ENCODE measurements at places on chromosomes 3 and 15.

DNA sequence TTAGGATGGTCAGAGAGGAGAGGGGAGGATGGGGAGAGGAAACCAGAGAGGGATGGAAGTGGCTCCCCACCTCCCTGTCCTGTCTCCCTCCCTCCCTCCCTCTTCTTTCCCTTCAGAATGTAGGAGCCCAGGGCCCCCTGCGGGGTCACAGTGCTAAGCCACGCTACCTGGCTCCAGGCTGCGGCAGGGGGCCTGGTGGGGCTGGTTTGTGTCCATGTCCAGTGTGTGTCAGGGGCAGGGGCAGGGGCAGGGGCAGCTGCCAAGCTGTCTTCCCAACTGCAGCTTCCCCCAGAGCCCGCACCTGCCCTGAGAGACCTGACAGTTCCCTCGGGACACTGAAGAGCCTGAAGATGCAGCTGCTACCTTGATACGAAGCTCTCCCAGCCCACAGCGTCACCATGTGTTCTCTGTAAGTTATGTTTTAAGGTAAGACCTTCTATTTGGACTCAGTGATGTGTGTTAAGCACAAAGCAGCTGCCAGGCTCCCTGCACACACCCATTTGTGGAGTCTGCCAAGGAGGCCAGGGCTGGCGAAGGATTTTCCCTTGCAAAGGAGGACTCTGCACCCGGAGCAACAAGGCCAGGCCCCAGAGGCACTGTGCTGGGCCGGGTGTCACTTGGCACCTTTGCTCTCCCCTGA, 121.8 kb upstream of the SMAD3 start:
- no peak for DNase-seq

- DNase-seq, result no peak
Measured at GRCh38 chr3:10463533-10464434, 41.6 kb downstream of the ATP2B2 start.

DNA sequence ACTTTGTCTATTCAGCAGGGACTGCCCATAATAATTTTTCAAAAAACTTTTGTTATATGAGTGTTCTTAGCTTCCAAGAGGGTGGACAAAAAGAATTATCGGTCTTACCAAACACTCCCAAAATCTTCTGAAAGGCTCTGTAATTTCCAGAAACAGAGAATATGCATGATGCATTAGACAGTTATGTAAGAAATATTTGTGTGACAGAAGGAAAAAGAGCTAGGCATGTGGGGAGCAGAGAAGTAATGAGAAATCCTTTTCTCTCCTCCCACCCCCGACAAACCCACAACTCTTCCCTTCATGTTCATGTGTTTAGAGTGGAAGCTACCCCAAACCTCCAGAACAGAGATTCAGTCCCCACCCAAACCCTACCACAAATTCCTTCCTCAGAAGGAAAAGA, 86.8 kb downstream of the MYO5A start:
- DNase-seq, result no peak

GRCh38 chr3:43774799-43775198, 84.1 kb downstream of the ABHD5 start:
- no peak for DNase-seq

GRCh38 chr15:68027388-68027787, 26.7 kb upstream of the PIAS1 start:
- DNase-seq, result no peak

- DNase-seq, result no peak
Measured at GRCh38 chr3:110393941-110394340, 677.7 kb upstream of the NECTIN3 start.

GRCh38 chr3:64056606-64057180, 33.4 kb upstream of the PSMD6 start:
- no peak for DNase-seq

- no peak for DNase-seq
Measured at GRCh38 chr15:62059108-62059815, 985 bp downstream of the VPS13C start.

GRCh38 chr3:36393563-36393962, 13.3 kb downstream of the STAC start:
- no peak for DNase-seq

- DNase-seq, result no peak
Measured at GRCh38 chr3:170267793-170268192, 45.6 kb downstream of the PRKCI start.

DNA sequence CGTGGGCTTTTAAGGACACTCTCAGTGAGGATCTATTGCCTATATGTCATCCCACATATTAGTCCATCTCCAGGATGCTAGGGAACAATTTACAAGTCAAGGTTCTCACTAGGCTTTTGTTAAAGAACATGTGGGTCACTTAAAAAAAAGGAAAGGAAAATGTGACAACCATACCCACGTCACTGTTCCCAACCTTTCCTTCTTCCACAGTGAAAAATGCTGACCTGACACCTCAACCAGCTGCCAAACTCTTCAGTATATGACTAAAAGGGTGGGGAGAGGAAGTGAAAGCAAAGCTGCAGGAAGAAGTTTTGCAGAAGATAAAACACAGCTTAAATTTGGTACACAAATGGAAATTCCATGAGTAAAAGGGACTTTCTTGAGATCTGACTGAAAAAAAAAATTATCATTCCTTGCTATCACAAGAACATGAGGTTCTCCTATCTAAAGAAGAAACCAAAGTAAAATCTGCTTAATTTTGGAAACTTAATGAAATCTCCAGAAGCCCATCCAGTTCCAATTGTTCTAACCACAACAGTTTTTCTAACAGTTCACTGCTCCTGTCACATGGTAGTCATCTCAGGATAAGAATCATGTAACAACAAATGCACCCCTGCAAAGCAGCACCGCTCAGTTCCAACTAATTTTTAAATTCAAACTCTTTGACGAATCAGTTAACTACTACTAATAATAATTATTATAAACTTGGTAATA, 117.0 kb upstream of the TSPAN3 start:
- DNase-seq, result no peak

- no peak for DNase-seq
Measured at GRCh38 chr3:178324356-178324755, 211.9 kb upstream of the KCNMB2 start.

DNA sequence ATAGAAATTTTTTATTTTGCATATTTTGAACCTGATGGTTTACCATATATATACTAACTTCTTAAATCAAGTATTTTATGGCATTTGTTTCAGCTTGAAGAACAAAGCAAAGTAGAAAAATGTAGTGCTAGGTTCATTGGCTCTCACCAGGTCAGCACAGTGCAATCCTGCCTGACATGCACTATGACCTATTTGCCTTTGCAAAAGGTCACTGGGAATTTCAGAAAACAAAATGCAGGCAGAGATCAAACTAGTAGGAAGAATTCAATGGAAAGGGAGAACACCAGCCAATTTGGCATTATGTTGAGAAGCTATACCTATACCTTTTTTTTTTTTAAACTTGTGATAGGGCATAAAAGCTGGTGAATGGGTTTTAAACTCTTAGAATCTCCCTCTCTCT, 329.8 kb upstream of the SGO1 start:
- no peak for DNase-seq

GRCh38 chr3:119517112-119517511, 18.8 kb downstream of the TIMMDC1 start:
- DNase-seq, result no peak

DNA sequence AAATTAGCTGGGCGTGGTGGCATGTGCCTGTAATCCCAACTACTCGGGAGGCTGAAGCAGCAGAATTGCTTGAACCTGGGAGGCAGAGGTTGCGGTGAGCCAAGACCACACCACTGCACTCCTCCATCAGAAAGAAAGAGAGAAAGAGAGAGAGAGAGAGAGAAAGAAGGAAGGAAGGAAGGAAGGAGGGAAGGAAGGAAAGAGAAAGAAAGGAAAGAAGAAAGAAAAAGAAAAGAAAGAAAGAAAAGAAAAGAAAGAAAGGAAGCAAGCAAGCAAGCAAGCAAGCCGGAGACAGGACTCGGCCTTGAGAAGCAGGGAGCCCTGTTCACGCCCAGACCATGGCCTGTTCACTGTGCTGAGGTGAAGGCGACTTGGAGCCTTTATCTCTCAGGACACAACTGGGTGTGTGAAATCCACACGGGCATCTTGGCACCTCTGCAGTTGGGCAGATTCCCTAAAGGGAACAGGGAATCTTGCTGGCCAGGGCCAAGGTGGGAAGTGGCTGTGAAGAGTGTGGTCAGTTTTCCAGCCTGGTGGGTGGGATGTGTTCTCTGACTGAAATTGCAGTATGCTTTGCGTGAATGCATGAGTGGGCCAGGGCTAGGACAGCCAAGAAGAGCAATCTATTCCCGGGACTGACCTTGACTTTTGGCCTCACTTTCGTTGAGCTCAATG, 90.3 kb downstream of the CORO2B start:
- no peak for DNase-seq

- no peak for DNase-seq
Measured at GRCh38 chr15:39888243-39888642, 31.8 kb downstream of the GPR176 start.

- DNase-seq, result no peak
Measured at GRCh38 chr3:160286231-160286630, 61.0 kb downstream of the C3orf80 start.

DNA sequence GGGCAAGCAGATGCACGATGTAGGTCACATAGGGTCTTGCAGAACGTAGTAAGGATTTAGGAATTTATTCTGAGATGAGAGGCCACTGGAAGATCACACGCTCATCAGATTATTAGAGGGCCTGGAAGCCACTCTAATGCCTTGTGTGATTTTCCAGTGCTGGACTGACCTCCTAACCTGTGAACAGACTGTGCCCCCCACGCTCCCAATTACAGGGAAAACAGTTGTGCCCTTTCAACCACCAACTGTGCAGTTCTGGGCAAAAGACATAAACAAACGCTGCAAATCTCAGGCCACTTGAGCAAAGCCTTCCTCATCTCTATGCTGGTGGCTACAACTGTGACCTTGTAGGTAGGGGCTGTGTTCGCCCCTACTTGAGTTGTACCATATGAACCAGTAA, 48.2 kb upstream of the BOC start:
- DNase-seq, result no peak

DNA sequence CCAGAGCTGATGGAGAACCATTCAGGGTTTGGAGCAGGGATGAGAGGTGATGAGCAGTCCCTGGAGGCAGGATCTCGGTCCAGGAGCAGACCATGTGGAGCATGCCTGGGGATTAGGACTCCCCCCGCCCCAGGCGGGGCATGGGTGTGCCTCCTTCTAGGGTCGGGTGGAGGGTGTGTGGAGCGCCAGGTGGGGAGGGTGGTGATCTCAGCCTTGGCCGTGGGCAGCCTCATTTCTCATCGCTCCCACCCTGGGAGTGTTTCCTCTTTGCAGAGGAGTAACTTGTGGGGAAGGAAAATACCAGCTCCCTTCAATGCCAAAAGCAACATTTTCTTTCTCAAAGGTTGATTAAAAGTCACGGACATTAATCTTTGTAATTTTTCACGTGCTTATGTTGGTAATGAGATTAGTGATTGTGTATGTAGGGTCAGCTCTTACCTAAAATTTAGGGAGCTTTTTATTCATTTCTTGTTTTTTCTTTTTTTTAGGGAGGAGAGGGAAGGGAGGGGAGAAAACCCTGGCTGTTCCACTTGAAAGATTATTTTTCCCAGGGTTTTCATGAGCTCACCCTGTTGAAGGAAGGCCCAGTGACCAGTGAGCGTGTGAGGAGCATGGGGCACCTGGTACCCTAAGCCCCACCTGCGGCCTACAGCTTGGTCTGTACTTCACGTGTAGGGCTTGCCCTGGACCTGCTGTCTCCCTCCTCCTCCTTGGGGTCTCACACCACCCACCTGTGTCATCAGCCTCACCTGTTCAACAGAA, 11.0 kb downstream of the FBLN2 start:
- no peak for DNase-seq

GRCh38 chr15:70812827-70813364, 41.1 kb downstream of the LARP6 start:
- no peak for DNase-seq

DNA sequence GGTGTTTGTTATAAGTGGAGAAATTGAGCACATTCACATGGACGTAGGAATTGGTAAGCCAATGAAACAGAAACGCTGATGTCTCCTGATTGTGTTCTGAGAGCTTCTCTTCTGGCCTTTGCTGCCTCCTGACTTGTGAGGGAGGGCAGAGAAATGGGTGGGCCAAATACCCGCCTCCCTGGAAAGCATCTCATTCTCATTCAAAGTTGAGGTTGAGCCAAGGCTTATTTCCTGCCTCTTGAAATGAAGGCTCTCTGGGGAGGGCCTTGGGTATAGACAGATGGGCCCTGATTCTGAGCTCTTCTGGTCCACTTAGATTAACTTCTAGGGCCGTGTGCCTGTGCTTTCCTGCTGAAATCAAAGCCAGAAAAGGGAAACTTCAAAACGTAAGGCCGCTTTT, 57.4 kb upstream of the MYZAP start:
- no peak for DNase-seq

- DNase-seq, result no peak
Measured at GRCh38 chr3:29628795-29629194, 347.9 kb downstream of the RBMS3 start.

- peak; percentile 42 for DNase-seq
Measured at GRCh38 chr15:63490345-63491034, 13.9 kb upstream of the USP3 start.

DNA sequence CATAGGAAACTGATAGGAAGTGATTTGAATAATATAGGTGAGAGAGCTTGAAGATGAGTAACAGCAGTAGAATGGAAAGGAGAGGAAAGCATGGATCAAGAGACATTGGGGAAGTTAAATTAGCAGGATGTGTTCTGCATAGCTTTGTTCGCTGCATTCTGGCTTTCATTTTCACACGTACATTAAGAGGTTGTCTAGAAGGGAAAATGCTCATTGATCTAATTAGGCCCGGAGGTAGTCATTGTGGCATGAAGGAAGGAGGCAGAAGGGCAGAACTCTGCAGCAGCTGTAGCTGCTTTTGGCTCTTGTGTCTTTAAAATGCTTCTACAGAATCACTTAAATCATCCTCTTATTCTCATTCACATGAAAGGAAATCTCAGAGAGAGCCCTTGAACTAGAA, 40.3 kb downstream of the KCNAB1 start:
- peak; percentile 38 for DNase-seq
